Esophagus squamous epithelium (tissue), 5 donors: ENCODE measurements at places on chromosomes 11 and 22. TPM values are rescaled to one million over a fixed set of nuclear protein-coding genes. Genes with fewer than 3 reads are reported as not detected.

DNA sequence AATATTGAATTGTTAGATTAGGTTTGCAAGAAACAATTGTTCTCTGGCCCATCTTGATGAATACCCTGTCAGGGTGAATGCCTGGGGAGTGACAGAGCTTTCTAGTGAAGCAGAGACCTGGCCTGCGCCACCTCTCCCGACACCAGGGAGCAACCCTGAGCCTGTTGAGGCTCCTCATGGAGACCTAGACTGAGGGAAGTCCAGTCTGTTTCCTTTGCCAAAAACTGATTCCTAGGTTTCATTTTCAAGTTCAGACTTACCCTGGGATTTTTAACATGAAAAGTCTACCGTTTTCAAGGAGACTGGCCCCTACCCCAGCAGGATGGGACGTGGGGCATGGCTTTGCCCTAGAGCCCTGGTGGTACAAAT lies 173.7 kb upstream of the SORL1-AS1 start:
- H3K4me1 ChIP-seq, result peaks cover 13% of the 10 kb centered on the region
- H3K27ac ChIP-seq, result no peak overlapping the region

DNA sequence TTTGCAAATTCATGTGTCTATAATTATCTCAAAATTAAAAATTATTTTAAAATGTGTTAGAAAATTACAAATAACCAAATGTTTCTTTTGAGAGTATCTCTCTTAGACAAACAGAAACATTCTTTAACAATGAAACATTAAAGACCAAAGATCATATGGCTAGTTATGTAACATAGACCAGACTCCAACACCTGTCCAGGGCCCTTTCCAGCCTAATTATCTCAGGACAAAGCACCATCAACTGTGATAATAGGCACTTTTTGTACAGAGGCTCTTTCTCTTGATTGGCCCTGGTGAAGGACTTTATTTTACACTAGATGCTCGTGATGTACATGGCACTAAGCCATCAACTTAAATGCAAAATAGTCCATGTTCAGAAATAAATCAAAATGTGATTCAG lies 5.0 kb upstream of the PLEKHA7 start:
- no peak overlapping the region for H3K27ac ChIP-seq
- no peaks in the 10 kb centered on the region for H3K36me3 ChIP-seq
- H3K4me1 ChIP-seq, result peaks cover 15% of the 10 kb centered on the region

Gene LRRC74B
- 0.04 TPM for total RNA-seq

Gene GRK3
- 0.64 TPM for total RNA-seq

DNA sequence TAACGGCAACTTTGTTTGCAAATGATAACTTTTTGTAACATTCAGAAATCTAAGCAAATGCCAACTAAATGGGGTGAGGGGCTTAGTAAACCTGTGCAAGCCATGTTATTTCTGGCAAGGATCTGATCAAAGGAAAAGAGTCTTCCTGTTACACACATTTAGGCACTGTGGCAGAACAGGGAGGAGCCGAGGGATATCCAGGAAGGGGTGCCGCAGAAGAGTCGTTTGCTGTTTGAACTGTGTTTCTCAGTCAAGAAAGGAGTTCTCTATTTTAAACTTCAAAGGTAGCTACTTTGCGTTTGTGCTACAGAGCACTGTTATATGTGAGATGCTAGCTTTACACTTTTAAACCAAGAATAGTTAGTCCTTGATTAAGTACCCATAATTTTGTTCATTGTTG lies 175.5 kb downstream of the ETS1 start:
- no peaks in the 10 kb centered on the region for H3K27me3 ChIP-seq
- DNase-seq, result no peak
- H3K4me3 ChIP-seq, result no peak overlapping the region

DNA sequence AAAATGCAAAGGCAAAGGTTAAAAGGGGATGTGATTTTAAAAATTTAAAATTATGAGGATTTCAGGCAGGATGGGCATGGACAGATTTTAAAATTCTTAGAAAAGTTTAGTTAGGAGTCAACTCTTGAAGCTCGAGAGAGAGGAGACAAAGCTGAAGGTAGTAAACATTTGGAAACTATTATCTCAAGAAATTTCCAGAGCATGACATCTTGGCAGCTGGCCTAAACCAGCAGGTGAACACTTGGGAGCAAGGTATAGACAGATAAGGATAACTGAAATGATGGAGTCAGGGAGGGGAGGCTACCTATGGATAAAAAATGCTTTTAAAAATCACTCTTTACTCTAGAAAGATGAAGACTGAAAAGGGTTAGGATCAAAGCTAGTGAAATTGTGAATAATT lies 13.7 kb downstream of the POU2AF3 start:
- peaks cover 8% of the 10 kb centered on the region for H3K4me1 ChIP-seq
- H3K4me3 ChIP-seq, result no peak overlapping the region
- no peaks in the 10 kb centered on the region for H3K36me3 ChIP-seq
- H3K27ac ChIP-seq, result no peak overlapping the region
- no peaks in the 10 kb centered on the region for H3K27me3 ChIP-seq

DNA sequence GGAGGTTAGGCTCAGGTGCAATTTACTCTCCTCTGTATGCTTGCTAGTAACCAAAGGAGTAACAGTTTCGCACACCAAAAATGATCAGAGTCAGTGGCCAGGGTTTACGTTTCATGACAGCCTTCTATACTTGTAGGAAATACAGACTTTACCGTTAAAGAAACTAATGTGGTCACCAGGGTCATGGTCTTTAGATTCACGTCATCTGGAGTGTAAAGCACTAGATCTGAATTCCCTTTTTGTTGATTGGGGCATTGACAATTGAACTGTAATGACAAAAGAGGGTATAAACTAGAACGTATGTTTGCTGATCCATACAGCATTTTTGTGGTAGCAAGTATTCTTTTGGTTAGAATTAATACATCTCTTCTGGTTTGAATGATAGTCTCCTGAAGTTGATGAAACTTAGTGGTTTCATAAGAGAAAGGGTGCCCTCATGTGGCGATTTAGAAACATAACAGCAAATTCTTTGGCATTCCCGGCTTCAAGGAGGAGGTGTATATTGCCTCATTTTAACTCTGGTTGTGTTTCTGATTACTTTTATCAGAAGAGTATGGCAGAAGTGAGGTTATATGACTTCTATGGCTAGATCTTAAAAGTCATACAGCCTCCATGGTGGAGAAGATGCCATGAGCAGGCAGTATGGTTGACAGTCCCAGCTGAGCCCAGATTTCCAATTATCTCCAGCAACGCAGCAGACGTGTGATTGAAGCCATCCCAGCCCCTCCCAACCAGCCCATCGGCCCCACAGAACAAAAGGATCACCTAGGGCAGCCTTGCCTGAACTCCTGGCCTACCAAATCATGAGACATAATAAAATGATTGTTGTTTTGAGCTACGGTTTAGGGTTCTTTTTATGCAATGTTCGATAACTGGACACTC lies 35.1 kb downstream of the MMP7 start:
- H3K27ac ChIP-seq, result no peak overlapping the region
- no peaks in the 10 kb centered on the region for H3K27me3 ChIP-seq
- H3K4me3 ChIP-seq, result no peak overlapping the region
- H3K4me1 ChIP-seq, result peaks cover 30% of the 10 kb centered on the region
- H3K36me3 ChIP-seq, result no peaks in the 10 kb centered on the region
- no peak for DNase-seq

GRCh38 chr11:15707194-15707593 lies 592.5 kb downstream of the INSC start:
- no peak overlapping the region for H3K27ac ChIP-seq
- H3K4me3 ChIP-seq, result no peak overlapping the region
- H3K27me3 ChIP-seq, result no peaks in the 10 kb centered on the region

DNA sequence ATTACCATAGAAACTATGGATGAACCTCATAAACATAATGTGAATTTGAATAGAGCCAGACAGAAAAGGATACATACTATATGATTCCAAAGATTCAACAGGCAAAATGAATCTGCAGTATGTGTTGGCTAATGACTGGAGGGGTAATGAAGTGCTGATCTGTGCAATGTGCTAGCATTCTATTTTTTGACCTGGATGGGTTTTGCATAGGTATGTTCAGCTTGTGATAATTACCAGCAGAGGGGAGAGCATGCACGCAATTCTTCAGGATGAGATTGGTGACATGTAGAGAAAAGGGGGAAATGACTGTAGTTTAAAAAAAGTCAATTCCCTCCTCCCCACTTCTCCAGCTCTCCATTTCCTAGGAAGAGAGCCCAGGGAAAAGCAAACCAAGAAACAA lies 618 bp upstream of the CCDC81 start:
- H3K4me1 ChIP-seq, result no peaks in the 10 kb centered on the region
- H3K36me3 ChIP-seq, result no peaks in the 10 kb centered on the region
- DNase-seq, result no peak
- no peak overlapping the region for H3K4me3 ChIP-seq
- H3K27ac ChIP-seq, result no peak overlapping the region
- no peaks in the 10 kb centered on the region for H3K27me3 ChIP-seq

DNA sequence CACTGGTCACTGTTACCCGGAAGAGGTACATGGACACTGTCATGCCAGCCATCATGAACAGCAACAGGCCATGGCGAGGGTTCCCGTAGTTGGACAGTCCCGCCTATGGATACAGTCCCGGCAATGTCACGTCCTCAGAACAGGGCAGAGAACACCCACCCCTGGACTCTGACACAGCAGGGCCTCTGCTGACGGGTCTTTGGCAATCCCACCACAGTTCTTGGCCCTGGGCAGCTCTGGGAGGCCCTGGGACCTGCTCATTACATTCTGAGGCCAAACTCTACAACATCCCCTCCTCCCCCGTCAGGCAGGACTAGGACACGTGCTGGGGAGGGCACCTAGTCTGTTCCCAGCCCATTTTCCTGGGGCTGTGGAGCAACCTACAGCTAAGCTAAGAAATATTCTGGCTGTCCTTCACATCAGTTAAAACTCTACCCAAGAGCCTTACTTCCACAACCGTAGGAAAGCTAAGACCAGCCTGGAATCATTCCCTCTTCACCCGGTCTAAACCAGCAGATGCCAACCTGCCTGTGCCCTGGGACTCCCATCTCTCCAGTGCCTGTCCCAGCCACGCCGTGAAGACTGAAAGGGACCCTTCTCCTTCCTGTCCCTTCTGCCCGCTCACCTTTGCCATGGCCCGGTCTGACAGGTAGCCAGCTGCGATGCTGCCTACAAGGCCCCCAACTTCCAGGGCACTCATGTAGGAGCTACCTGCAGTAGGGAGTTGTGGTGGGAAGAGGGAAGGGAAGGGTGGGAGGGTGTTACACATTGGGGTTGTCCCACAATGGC lies 4.5 kb downstream of the SLC37A4 start:
- H3K27ac ChIP-seq, result no peak overlapping the region
- peaks cover 58% of the 10 kb centered on the region for H3K4me1 ChIP-seq
- no peak overlapping the region for H3K4me3 ChIP-seq
- DNase-seq, result no peak
